ENCODE measurements at places on chromosomes 12 and 14. TPM values are rescaled to one million over a fixed set of nuclear protein-coding genes. Genes with fewer than 3 reads are reported as not detected.

Gene NAA30
- 10.3 TPM for polyA plus RNA-seq

Gene TAS2R19
- polyA plus RNA-seq = 0.24 TPM

Gene SAMD15
- polyA plus RNA-seq = 0.44 TPM

Gene NR1H4
- polyA plus RNA-seq = 1.9 TPM

Gene CELA1
- not detected for polyA plus RNA-seq

Gene PRPF39
- polyA plus RNA-seq = 15.7 TPM

Gene SIRT4
- polyA plus RNA-seq = 1.8 TPM

Gene ABCD2
- 1.4 TPM for polyA plus RNA-seq

Gene RILPL1
- polyA plus RNA-seq = 26.2 TPM

Gene CS
- polyA plus RNA-seq = 101 TPM

Gene PTCSC3
- polyA plus RNA-seq = not detected

Gene KLRC2
- 0.20 TPM for polyA plus RNA-seq

Gene SLCO1B1
- polyA plus RNA-seq = 0.05 TPM

Gene CAPS2
- 3.7 TPM for polyA plus RNA-seq
